ENCODE measurements at places on chromosomes 12 and 14.

DNA sequence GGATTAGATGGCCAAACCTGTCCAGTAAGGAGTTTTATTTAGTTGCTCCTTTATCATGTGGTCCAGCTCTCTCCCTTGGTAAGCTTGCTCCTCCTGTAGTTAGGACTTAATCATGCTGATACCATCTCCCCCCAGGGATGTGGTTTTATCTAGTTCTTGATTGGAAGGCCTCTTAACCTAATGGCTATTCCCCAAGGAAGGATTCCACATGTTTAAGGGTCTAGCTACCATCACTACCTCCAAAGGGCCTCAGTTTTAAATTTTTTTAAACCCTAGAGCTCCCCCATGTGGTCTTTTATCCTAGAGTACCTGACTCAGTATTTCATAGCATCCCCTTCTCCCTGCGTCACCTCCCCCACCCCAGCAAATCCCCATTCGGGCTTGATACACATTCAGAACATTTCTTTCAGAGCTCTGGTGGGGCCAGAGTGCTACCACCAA is 22.5 kb downstream of the MAP3K12 start:
- DNase-seq = no peak

DNA sequence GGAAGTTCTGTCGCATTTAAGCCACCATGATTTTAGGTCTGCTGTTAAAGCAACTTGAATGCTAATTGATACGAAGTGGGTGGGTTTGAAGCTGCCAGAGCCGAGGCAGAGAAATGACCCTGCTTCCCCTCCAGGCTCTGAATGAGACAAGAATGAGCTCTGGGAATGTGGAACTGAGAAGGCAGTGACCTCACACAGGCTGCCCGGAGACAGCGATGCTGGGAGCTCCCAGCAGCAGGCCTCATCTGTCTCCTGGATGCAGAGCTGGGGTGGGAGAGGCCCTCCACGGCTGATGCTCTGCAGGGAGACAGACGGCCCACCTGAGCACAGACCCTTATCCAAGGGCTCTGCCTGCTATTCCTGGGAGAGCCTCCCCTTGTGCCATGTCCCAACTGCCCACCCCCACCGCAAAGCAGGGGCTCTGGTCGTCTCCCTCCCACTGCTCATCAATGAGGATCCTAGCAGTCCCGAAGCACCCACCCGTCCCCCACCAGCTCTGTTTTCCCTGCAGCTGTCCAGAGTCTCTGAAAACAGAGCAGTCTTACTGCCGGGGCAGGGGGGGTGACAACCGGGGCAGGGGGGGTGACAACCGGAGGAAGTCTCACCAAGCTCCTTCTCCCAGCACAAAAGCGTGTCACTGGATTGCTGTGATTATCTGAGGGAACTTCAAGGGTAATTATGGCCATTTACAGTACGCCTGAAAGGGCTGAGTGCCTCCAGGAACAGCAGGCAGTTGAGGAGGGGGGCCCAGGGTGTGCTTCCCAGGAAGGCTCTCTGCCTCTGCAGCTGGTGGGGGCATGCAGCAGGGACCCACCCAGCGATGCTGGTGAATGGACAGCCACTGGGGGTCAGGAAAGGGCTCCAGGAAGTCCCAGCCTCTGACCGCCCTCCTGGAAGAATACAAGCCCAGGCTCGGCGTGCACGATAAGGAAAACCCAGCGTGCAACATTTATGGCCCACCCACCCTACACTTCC is 67.8 kb downstream of the CHGA start:
- no peak for DNase-seq

DNA sequence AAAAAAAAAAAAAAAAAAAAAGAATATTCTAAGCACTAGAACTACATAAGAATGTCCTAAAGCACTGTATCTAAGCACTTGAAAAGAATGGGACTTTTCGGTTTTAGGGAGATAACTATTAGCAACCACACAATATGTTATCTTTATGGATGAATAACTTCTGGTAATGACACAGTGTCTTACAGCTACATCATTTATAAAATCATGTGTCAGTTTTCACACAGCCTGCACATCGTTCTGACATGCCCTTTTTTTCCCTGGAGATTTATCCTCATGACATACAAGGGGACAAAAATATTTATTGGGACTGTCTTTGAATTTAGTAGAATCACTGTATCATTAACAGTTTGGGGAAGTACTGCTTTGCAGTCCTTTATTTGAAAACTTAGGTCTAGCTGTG is 17.3 kb downstream of the TMEM19 start:
- no peak for DNase-seq

DNA sequence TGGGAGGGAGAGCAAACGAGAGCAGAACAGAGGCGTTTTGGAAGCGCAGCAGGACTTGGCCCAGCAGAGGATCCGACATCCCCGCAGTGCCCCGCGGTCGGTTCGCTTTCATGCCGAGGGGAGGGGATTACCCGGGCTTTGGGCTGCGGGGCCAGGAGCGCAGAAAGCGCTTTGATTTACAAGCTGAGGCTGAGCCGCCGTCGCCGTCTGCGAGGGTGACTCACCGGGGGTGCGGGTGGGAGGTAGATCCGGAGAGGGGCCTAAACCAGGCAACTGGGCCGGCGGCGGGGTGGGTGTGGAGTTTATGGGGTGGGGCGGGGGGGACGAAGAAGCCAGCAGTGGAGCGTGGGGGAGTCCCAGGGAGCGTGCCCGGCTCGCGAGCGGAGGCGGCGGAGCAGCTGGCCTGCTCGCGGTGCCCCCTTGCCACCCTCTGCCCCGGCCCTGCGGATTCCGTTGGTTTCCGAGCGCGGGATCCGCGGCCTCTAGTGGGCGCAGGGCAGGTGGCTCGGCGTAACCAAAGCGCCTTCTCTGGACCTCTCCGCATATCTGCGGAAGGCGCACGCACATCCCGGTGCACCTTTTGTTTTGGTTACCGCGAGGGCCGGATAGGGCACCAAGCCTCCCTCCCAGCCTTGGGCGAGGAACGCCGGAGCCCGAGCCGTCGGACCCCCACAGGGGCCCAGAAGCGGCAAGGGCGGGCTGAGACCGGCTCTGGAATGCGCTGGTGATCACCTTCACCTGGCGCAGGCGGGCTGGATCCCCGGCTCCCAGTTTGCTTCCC is 2.6 kb downstream of the SIX4 start:
- DNase-seq = no peak

DNA sequence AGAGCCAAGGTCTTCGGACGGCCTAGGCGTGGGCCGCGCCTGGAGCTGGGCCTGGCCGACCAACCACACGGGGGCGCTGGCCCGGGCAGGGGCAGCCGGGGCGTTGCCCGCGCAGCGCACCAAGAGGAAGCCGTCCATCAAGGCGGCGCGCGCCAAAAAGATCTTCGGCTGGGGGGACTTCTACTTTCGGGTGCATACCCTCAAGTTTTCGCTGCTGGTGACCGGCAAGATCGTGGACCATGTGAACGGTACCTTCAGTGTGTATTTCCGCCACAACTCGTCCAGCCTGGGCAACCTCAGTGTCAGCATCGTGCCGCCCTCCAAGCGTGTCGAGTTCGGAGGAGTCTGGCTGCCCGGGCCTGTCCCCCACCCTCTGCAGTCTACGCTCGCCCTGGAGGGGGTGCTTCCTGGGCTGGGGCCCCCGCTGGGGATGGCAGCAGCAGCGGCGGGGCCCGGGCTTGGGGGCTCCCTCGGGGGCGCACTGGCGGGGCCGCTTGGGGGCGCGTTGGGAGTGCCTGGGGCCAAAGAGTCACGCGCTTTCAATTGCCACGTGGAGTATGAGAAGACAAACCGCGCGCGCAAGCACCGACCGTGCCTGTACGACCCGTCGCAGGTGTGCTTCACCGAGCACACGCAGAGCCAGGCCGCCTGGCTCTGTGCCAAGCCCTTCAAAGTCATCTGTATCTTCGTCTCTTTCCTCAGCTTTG is 4.4 kb upstream of the SHMT2 start:
- DNase-seq = no peak

DNA sequence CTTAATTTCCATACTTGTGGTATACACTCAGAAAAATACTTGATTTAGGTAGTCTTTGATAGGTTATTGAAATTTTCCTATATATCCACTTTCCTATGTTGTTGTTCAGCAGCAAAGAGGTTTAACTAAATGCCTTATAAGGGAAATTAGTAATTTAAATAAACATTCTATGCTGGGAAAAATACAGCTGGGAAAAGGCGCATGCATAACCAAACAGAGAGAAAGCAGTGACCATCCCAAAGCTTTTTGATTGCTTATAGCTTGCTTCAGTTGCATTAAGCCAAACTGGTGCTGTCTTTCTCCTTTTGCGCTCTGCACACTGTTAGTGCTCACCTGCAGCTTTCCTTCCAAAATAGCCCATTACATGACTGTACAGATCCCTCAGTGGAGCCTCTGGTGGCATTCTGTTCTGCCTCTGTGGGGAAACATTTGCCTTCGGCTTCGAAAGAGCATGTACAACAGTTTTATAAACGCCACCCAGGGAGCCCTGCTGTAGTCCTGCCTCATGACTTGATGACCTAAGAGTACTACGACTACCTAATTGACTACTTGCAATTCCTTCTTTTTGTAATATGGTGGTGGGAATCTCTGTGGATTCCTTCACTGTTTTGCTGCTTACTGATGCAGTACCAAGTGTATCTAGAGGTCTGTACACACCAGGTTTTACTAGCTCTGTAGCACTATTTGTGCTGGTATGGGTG is 120.8 kb downstream of the RALGAPA1 start:
- DNase-seq = no peak

- DNase-seq = no peak
These were observed 157.4 kb downstream of the LRRK2 start for GRCh38 chr12:40382217-40382616.

DNA sequence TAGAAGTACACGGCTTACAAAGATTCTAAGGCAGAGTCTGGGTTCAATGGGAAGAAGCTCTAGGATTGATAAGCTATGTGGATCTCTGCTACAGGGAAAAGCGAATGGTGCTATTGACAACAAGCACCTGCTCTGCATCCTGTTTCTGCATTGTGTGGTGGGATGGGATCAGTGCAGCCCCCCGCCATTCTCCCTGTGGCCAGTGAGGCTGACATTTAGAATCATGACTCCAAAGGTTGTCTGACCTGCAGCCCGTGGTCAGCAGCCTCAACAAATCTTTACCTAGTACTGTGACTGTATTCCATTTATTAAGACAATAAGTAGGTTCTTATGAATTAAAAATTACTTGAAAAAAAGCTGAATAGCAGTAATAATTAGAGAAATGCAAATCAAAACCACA is 1477.0 kb upstream of the TMEM132C start:
- no peak for DNase-seq

GRCh38 chr14:21192875-21193535 is 37.1 kb upstream of the OR5AU1 start:
- no peak for DNase-seq

- DNase-seq = no peak
These were observed 211.9 kb upstream of the FAR2 start for GRCh38 chr12:28937196-28937595.
